ENCODE measurements at places on chromosomes 2 and 18.

DNA sequence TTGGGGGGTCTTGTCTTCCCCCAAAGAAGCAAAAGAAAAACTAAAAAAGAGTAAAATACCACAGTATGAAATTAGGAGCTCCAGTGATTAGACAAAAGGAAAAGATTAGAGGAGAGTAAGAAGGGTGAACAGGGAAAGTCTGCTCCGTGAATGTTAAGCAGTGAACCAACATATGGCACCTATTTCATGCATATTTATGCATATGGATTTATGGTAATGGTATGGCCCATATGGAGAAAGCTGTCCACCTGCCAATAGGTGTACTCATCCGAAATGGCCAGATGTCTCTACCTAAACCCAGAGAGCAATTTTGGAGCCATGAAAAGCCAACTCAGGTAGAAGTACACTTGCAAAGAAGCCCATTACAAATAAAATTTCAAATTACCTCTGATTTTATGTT is 404.0 kb upstream of the RAB6C start:
- no peak for DNase-seq

GRCh38 chr2:65017335-65017734 is 28.1 kb downstream of the SLC1A4 start:
- DNase-seq, result no peak

GRCh38 chr2:224689539-224689938 is 26.6 kb downstream of the CCDC195 start:
- DNase-seq, result peak; percentile 30

DNA sequence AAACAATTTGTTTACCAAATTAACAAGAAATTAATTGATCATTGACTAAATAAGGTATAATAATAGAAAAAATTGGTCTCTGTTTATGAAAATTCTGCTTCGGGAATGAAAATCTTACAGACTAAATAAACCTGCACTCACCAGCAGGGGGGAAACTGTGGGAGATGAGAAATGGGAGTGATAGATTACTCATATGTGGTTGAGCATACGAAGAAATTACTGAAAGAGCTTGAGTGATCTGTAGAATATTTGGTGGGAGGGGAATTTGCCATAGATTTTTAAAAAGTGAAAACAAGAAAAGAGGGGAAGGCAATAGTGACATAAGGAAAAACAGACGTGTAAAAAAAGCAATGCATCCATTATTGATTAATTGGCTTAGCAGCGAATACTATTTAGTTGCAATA is 2.2 kb downstream of the HMSD start:
- no peak for DNase-seq

DNA sequence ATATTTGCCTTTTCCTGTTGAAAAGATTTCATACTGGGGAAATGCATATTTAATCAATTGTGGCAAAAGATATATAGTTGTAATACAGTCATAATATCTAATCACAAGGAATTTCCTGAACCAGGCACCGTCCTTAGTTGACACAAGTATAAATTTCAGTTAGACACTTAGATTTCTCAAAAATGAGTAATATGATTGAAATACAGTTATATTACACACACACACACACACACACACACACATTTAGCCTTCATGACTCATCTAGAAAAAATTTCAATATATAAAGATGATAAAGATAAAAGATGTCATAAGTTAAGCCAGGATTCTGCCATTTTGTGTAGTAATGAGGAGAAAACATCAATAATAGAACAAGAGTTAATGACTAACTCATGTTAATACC is 258.4 kb upstream of the ZNF804A start:
- DNase-seq, result no peak

DNA sequence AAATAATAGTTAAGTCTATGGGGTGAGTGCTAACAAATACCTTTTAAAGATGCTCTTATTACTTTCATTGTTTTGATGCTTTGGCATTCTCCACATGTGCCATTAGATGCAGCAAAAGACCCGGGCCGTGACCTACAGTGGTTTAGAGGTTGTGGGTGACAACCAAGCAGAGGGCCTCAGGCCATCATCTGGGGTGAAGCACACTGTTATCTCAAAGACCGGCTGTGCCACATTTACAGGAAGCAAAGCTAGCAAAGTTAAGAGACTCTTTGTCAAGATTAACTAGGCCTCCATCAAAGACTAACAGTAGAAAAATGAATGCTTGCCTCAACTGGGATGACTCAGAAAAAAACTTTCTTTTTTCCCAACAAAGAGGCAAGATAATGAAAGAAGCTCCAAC is 695.3 kb downstream of the SATB2 start:
- no peak for DNase-seq

DNA sequence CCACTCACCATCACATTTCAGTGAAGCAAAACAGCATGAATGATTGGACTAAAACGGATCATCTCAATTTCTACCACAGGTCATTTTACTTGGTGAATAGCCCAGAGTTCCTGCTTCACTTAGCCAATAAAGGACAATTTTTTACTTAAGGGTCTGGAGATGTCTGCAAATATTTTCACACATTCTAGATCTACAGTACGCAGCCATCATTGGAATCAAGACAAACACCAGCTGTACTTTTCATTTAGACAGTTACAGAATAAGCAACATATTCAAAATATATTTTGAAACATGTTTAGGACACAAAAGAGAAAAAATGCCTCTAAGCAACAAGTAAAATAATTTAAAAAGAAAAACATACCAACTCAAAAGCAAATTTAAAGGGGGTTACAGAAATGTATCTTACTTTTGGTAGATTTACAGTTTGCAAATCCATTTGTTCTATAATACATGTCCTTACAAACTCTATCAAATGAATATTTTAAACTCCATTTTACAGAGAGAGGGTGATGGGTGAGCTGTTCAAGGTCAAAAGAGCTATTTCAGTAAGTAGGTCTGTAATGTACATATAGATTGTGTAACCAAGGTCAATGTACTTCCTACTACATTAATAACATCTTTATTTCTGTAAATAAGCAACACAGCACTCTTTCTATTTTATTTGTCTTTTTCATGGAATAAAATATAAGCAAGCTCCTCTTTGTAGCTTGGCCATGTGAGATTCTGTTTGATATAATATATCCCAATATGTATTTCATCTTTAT is 13.4 kb downstream of the PPP1R1C start:
- DNase-seq, result peak; percentile 24

DNA sequence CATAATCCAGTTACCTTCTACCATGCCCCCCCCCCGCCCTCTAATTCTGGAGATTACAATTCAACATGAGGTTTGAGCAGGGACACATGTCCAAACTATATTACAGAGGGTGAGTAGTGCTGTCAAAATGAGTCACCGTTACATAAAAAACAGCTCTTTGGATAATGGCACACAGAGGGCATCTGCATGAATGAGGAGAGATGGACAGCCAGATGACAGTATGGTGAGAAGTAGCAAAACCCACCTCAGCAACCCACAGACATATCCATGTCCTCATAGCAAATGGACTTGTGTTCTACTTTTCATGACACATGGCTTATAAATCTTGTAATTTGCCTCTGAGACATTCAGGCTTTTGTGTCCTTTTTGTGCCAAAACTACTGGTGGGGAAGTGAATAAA is 132.0 kb downstream of the EML6 start:
- no peak for DNase-seq

GRCh38 chr2:109675666-109676345 is 61.6 kb downstream of the SOWAHC start:
- no peak for DNase-seq

- DNase-seq, result no peak
Observed at GRCh38 chr2:187329586-187329985, 118.5 kb downstream of the CALCRL start.

- no peak for DNase-seq
Observed at GRCh38 chr18:10514601-10515000, 11.2 kb upstream of the NAPG start.

- DNase-seq, result no peak
Observed at GRCh38 chr2:17611036-17611435, 70.5 kb downstream of the VSNL1 start.

DNA sequence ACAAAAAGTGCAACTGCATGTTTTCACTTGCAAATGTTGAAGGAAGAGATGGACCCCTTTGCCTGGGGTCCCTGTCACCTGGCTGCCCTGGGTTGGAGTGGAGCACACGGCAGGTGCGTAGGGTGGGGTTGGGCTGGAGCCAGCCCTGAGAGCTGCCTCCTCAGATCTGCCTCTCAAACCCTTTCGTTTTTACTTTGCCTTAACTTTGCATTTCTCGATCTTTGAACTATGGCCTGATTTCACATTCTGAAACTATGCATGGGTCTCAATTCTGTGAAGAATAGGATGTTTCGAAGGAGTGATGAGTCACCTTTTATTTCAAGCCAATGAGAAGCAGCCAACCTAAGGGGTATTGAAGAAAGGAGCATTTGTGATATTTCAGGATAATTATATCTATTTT is 132.8 kb downstream of the ACOXL start:
- DNase-seq, result no peak

DNA sequence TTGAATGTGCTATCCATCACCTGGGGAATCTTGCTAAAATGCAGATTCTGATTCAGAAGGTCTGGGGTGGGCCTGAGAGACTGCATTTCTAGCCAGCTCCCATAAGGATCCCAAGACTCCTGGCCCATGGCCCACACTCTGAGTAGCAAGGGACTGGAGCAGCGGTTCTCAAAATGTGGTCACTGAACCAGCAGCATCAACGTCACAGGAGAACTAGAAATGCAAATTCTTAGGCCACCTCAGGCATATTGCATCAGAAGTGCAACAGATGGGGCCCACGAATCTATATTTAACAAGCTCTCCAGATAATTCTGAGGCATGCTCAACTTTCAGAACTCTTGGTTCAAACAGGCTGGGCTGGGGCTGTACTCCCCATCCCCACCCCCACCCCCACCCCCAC is 74.6 kb downstream of the DHRS9 start:
- DNase-seq, result no peak

DNA sequence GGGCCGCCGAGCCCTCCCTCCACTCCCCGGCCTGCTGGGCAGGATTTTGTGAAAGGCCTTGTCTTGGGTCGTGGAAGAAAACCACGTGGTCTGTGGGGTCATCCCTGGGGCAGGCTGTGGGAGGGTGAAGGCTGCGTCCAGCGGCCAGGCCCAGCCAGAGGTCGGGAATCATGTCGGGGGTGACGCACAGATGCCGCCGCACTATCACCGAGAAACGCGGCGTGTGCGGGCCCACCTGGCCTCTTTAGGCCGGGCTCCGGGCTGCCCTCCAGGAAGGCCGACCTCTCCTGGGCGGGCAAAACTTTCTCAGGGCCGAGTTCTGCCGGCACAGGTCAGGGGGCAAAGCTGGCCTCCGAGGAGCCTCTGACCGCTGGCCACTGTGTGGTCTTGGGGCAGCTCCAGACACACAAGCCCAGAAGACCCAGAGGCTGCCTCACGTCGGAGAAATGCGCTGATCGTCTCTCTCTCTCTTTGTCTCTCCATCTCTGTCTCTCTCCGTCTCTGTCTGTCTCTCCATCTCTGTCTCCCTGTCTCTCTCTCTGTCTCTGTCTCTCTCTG is 28.4 kb downstream of the NFATC1 start:
- no peak for DNase-seq

DNA sequence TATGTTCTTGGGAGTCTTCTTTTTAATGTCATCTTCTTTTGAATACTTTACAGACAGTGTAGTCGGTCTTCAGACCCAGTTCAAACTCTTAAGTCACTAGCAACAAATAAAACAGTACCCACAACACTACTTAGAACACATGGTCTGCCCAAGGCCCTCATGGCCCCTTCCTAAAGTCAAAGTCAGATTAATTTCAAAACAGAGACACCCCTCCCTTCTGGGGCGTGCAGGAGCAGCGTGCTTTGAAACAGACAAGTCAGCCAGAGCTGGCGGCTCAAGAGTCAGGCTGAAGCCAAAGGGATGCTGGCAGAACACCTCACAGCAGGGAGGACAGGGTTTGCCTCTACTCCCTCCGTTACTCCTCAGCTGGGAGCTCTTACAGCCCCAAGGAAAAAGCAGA is 77.5 kb downstream of the TFCP2L1 start:
- no peak for DNase-seq

DNA sequence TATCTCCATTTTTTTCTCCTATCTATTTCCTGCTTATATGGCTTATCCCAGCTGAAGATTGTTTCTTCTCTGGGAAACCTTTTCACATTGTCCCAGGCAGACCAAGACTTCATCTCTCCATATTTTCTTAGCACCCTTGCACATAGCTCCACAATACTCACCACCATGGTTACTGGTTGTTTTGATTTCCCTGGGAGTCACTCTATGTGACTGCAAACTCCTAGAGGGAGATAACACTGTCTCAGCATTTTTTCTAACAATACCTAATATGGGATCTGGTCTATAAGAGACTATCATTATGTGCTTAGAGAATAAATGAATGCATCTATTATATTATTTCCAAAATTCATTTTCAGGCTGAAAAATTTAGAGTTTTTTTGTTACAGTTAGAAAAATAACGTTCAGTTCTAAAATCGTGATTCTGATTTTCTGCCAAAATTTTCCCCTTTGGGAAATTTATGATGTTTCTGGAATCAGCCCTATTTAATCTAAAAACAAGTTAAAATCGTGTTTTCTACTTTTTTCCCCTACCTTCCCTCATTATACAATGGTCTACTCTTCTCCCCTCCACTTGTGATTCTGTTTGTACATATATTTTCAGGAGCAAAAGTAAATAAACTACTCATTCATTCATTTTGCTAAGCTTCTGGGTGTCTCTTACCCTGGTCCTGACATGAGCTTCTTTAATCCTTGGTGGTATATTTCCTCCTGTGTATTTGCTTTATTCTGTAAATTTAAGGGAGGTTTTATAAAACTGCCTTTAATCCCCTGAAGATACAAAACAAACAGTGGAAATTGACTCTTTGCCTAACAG is 95.4 kb downstream of the HNMT start:
- no peak for DNase-seq

DNA sequence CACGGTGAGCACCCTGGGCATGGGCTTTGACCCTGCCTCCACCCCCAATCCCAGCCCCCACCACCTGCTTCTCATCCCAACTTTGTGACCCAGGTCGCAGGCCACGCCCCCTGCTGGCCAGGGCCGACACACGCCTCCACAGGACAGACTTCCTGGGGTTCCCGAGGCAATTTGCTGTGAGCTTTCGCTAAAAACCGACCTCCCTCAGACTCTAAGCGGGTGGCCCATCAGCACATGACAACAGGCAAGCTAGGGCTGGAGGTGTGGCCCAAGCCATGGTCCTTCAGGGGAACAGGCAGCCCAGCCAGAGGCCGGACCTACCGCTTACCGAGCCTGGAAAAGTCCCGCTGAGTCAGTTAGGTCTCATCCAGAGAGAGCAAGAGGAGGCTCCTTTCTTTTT is 31.9 kb downstream of the C1QL2 start:
- DNase-seq, result no peak

GRCh38 chr2:14114275-14114674 is 518.2 kb upstream of the LRATD1 start:
- no peak for DNase-seq

DNA sequence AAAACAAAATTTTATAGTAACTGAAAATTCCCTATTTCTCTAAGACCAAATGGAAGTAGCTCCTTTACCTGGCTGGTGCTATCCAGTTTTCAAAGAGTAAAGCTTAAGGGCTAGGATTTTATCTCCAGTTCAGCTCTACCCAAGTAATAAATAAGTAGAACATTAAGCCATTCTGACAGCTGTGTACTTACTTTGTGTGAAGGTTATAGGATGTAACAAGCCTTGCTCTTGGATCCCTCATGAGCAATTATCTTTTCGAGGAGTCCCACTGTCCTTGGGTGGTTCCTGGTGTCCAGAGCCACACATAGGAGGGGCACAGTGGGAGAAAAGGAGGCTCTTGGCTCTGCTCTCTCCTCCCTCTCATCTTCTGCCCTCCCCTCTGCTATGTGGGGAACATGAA is 45.5 kb downstream of the KIF5C start:
- no peak for DNase-seq

Data from NCI-H2081 (cell line).